CD4-positive, alpha-beta memory T cell (primary cell): ENCODE measurements at places on chromosomes 11 and 22.

DNA sequence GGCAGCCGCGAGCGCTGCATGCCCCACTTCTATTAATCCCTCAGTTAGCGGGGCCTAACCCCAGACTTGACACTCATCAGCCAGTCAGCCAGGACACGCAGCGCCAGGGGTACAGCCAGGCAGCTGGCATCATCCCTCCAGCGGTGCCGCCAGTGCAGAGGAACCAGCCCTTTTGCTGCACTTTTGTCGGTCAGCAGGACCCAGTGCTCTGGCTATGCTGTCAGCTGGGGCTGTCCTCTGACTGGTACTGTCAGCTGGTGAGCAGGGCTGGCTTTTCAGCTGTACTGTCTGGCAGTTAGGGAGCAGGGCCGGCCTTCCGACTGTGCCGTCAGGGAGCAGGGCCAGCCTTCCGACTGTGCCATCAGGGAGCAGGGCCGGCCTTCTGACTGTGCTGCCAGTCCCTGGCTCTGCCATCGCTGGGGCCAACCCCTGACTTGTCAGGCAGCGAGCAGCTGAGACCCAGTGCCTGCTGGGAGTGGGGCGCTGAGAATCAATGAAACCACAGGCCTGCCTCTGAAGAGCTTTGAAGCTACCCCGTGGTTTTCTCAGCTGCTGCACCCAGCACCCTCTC is 115.4 kb downstream of the KIAA1671 start:
- DNase-seq = peak; percentile 95
- H3K27me3 ChIP-seq = no peaks in the 10 kb centered on the region
- H3K36me3 ChIP-seq = no peaks in the 10 kb centered on the region
- H3K4me1 ChIP-seq = peaks cover 83% of the 10 kb centered on the region

DNA sequence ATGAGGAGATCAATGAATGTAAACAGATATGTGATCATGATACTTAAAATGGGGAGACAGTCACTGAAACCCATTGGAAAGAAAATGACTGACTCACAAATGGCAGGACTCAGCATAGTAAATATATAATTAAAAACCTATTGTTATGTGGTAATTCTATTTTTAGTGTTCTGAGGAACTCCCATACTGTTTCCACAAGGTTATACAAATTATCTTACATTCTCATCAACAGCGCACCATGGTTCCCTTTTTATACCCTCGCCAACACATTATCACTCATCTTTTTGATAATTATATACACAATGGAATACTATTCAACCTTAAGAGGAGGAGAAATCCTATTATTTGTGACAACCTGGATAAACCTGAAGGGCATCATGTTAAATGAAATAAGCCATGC is 17.1 kb downstream of the OR5B21 start:
- H3K4me3 ChIP-seq = no peak overlapping the region
- DNase-seq = no peak
- no peaks in the 10 kb centered on the region for H3K27me3 ChIP-seq
- no peaks in the 10 kb centered on the region for H3K4me1 ChIP-seq
- no peak overlapping the region for H3K27ac ChIP-seq

DNA sequence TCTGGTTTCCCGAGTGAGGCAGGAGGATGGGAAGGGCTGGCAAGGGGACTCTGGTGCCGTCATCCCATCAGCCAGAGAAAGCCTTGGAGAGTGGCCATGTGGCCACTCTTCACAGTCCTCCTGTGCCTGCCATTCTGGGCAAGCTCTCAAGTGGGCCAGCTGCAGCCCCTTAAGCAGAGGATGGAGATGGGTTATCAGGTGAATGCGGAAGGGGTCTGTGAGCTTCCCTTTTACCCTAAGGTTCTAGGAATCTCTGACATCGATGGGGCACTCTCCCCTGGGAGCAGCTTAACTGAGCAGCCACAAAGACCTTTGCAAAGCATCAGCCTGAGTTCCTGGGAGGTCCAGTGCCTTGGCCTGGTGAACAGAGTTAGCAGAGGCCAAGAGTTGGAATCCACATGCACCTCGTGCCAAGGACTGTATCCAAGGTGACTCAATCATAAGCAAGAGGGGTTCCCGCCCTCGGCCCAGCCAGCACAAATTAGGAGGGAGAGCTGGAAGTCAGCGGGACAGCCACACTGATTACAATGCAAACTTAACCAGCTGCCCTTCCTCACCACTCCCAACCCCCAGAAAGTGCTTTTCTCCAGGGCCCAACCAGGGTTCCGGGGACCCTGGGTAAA is 193.6 kb downstream of the BUD13 start:
- H3K36me3 ChIP-seq = no peaks in the 10 kb centered on the region
- H3K27ac ChIP-seq = no peak overlapping the region
- H3K4me1 ChIP-seq = no peaks in the 10 kb centered on the region

DNA sequence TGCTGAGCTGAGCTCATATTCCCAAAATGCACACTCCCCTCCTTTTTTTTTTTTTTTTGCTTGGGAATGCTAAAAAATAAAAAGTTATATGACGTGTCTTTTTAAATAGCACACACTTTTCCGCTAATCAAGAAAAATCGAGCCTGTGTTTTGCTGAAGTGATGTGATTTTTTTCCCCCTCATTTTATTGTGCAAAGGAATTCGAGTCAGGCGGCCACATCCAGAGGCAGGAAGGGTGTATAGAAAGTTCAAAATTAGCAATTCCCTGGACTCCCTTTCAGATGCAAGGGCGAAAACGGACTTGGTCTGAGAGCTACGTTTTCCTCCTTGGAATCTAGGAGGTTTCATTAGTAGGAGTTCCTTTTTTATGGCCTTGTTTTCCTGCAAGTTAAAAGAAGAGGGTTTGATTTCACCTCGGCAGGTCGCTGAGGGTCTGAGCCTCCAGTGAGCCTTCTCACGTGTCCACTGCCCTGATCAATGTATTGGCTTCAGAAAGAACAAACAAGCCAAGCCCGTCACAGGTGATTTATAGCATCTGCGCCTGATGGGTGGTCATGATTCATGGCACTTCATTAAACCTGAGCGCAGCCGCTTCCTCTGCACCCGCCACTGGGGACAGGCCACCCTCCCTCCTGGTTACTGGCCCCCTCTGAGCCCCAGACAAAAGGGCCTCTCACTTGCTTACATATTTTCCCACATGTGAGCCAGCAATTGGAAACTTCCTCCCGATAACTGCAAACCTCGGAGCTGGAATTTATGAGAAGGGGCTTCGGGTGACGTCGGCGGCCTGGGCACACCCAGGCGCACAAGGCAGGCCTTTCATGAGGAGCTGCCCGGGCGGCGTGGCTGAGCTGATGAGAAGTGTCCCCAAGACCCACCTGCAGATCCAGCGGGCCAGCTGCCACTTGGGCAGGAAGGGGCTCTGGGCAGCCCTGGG is 64.4 kb upstream of the LINC01488 start:
- no peak overlapping the region for H3K4me3 ChIP-seq
- no peaks in the 10 kb centered on the region for H3K4me1 ChIP-seq
- no peak for DNase-seq
- H3K27ac ChIP-seq = no peak overlapping the region

GRCh38 chr11:128399251-128400121 is 187.9 kb downstream of the ETS1 start:
- no peak overlapping the region for H3K4me3 ChIP-seq
- DNase-seq = no peak
- H3K27me3 ChIP-seq = no peaks in the 10 kb centered on the region
- H3K36me3 ChIP-seq = no peaks in the 10 kb centered on the region
- no peaks in the 10 kb centered on the region for H3K4me1 ChIP-seq
- no peak overlapping the region for H3K27ac ChIP-seq

DNA sequence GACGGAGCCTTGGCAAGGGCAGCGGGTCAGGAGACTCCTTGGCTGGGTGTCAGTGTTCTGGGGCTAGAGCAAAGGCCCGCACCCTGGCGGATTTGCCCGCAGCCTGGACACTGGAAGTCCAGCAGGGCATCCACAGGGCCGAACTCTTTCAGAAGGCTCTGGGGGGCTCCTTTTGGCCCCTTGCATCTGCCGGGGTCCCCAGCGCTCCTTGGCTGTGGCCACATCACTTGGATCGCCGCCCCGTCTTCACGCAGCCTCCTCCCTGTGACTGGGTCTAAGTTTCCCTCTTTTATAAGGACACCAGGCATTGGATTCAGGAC is 20.0 kb downstream of the MUC5AC start:
- H3K27me3 ChIP-seq = no peaks in the 10 kb centered on the region
- no peak overlapping the region for H3K4me3 ChIP-seq
- peaks cover 4% of the 10 kb centered on the region for H3K4me1 ChIP-seq
- DNase-seq = no peak
- no peak overlapping the region for H3K27ac ChIP-seq

- H3K27ac ChIP-seq = no peak overlapping the region
- H3K27me3 ChIP-seq = no peaks in the 10 kb centered on the region
- H3K36me3 ChIP-seq = no peaks in the 10 kb centered on the region
- no peak overlapping the region for H3K4me3 ChIP-seq
- DNase-seq = no peak
These were observed 2.7 kb upstream of the ACY3 start for GRCh38 chr11:67652965-67653845.

DNA sequence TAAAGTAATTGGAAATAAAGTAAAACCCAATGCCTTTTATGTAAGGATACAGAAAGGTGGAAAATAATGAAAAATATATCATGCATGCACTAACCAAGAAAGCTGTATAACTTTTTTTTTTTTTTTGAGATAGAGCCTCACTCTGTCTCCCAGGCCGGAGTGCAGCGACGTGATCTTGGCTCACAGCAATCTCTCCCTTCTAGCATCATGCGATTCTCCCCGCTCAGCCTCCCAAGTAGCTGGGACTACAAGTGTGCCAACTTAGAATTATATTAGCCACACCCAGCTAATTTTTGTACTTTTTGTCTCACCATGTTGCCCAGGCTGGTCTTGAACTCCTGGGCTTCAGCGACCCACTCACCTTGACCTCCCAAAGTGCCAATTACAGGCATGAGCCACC is 4.5 kb downstream of the GGT5 start:
- no peaks in the 10 kb centered on the region for H3K36me3 ChIP-seq
- no peaks in the 10 kb centered on the region for H3K27me3 ChIP-seq
- no peak overlapping the region for H3K27ac ChIP-seq
- no peak overlapping the region for H3K4me3 ChIP-seq
